ENCODE measurements at places on chromosomes 1 and 21.

- DNase-seq = no peak
These were observed 17.0 kb upstream of the GPR37L1 start for GRCh38 chr1:202105571-202106339.

GRCh38 chr1:233598891-233599541 is 14.9 kb upstream of the KCNK1 start:
- DNase-seq = no peak

- no peak for DNase-seq
These were observed 735.3 kb upstream of the ADGRL4 start for GRCh38 chr1:79741720-79742421.

- no peak for DNase-seq
These were observed 221.9 kb downstream of the PBX1 start for GRCh38 chr1:164780863-164781262.

DNA sequence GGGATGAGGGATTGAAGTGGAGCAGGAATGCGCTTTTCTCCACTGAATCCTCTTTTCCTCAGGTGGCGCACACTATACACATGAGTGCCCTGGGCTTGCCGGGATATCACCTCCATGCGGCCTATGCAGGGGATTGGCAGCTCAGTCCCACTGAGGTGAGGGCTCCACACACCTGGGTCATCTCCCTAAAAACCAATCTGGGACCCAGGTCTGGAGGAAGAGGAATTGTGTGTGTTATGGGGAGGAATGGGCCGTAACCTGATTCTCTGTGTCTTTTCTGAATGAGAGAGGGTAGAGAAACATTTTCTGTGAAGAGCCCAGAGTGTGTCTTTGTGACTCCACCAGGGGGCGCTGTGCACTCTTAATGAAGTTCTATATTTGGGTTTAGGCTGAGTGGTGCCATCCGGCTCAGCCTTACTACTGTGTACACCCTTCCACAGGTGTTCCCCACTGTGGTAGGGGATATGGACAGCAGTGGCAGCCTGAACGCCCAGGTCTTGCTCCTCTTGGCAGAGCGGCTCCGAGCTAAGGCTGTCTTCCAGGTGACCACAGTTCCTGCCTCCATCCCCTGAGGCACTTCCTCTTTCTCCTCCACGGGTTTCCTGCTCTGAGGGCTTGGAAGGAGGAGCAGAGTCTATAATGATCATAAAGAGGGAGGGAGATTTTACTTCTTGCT is 1.5 kb downstream of the TOMM40L start:
- DNase-seq = peak; percentile 90

DNA sequence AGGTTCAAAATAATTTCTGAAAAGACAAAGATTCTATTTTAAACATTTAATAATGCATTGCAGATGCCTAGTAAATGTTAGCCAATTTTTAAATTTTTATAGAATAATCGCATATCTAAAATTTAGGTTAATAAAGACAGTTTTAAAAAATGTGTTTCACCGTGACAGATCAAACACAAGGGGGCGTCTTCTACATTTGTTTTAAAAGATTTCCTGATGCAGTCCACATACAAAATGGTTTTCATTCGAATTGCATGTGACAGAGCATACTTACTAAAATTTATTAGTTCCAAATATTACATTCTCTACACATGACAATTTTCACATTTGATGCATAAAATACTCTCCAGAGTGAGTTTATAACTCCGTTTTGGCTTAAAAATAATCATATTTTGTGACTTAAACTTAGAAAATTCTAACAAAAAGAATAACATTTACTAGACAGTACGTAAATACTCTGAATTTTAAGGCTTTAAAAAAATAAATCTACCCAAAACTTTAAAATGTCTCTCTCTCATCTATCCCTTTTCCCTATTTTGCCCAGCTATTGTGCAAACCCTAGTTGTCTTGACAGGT is 75.5 kb downstream of the ADAMTS1 start:
- DNase-seq = no peak

- DNase-seq = no peak
These were observed 68.8 kb upstream of the WDR26 start for GRCh38 chr1:224503161-224504118.

DNA sequence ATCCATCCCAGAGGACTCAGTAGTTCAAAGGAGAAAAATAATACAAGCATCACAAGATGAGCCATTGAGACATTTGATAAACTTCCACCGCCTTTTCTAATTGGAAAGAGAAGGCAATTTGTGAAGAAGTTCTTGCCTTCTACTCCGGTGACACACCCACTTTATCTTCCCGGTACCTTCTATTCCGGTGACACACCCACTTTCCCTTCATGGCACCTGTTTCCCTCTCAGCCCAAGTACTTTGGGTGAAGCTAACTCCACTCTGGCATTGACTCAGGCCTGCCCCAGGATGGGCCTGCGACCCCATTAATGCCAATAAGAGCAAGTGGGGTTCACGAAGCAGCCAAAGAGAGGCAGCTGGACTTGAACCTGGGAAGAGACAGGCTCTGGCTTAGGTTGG is 38.2 kb downstream of the CLDN14 start:
- no peak for DNase-seq

- no peak for DNase-seq
These were observed 12.5 kb upstream of the GUCA2A start for GRCh38 chr1:42176902-42177519.

- DNase-seq = no peak
These were observed 111.5 kb upstream of the LYPLAL1 start for GRCh38 chr1:219062161-219062560.

DNA sequence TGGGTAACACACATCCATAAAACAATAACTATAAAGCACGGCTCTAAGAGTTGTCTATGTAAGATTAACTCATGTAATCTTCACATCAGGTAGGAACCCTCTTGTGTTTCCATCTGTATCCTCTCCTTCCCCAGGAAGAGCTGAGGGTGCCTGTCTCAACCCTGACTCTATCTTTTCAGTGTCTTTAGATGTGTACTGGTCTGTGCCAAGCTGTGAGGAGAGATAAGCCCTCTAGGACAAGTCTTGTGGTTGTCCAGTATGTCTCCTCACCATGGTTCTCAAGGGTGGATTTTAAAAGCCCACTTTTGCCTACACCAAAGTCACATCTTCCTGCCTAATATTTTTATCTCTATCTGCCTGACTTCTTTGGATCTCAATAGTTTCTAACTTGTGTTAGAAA is 300.1 kb downstream of the KCNT2 start:
- DNase-seq = no peak

DNA sequence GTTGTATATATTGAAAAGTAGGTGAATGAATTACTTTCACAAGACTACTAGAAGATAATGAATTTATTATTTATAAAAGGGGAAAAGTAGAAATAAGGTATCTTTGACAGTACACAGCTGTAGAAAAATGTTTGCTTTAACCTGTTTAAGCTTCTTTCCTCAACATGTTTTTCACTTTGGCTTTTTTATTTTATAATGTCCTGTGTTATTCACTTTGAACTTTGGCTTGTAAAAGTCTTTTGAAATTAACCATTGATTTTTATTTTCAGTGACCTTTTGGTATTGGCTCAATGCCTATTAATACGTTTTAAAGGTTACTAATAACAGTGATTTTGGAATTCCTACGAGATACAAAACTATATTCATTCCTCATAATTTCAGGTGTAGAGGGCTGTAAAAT is 57.7 kb upstream of the MPC2 start:
- no peak for DNase-seq

GRCh38 chr1:53580739-53581475 is 121.7 kb downstream of the DMRTB1 start:
- no peak for DNase-seq

GRCh38 chr21:36709868-36710728 is 11.2 kb downstream of the SIM2 start:
- no peak for DNase-seq

DNA sequence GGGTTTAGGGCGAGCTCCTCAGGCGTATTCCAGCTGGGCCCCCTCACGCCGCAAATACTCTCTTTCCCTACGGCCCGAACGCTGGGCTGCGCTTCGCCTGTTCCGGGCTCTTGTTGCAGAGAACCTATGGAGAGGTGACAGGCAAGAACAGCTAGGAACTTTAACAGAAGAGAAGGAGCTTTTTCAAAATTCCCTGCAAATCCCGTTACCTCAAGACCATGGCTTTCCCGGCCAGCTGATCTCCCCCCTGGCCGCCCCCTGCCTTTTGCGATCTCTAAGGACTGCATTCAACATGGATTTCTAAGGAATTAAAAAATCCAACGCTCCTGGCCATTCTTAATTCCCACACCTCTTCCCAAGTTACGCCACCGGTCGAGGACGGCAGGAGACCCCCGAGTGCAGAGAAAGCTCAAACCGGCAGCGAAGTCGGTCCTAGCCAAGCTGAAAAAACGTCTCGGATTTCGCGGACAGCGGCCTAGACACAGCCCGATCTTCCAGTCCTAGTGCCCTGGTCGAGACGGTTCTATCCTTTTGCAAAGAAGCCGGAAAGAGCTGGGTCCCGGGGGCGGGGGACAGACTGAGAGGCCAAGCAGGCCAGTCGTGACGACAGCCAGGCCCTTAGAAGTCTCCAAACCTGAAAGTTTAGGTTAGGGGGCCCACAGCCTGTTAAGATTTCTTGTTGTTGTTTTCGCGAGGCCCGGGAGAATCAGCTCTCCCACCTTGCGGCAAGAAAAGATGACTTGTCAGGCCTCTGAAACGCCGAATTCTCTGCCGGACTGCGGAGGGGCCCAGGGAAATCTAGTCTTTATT is 1.1 kb upstream of the TBX15 start:
- no peak for DNase-seq

DNA sequence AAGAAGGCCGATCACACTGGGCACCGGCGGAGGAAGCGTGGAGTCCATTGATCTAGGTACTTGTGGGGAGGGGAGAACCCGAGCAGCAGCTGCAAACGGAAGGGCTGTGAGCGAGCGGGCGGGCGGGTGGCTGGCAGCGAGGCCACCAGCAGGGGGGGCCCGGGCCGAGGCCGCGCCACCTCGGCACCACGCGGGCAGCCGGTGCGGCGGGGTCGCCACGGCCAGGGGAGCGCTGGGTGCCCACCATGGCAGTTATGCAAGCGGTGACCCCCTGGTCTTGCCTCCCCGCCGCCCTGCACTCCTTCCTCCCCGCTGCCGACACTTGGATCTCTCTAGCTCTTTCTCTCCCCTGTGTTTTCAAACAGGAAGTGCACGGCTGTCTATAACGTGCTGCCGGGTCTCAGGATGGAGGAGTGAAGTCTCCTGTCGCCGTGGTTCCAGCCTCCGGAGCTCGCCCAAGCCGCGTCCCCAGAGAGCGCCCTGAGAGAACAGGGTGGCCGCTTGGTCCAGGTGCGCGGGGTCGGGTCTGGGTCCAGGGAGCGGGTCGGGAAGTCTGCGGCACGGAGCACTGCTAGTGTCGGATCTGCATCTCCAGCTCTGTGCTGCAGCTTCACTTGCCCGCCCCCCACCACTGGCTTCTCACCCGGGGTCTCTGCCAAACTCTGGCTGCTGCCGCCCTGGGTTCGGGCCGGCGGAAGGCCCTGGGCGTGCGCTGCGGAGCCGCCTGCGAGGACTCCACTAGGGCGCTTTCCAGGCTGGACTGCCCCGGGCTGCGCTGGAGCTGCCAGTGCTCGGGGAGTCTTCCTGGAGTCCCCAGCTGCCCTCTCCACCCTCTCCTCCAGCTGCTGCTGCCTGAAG is 22.7 kb downstream of the LRRC8D start:
- peak; percentile 75 for DNase-seq

- DNase-seq = no peak
These were observed 220.1 kb downstream of the ST6GALNAC3 start for GRCh38 chr1:76294482-76295194.

DNA sequence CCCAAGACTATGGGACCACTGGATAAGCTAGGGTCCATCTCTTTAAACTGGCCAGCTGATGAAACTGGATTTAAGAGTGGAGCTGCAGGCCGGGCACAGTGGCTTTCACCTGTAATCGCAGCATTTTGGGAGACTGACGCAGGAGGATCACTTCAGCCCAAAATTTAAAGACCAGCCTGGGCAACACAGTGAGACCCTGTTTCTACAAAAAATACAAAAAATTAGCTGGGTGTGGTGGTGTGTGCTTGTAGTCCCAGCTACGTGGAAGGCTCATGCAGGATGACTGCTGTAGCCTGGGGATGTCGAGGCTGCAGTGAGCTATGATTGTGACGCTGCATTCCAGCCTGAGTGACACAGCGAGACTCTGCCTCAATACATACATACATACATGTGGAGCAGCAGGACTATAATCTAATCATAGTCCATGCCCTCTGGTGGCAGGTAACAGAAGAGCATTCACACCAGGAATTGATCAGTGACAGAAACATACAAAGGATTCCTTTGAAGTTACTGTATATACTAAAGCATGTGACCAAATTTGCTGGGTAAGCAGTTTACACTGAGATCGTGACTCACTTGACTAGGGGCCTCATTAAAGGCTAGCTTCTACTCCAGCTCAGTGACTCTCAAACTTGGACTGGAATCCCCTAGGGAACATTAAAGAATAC is 101.5 kb upstream of the SLFNL1 start:
- no peak for DNase-seq
